ENCODE measurements at places on chromosomes 16 and 17.

- no peak for DNase-seq
These were observed 217.8 kb downstream of the CHD9NB start for GRCh38 chr16:52834736-52835465.

- no peak for DNase-seq
These were observed 400.0 kb downstream of the SOX9 start for GRCh38 chr17:72520665-72521303.

DNA sequence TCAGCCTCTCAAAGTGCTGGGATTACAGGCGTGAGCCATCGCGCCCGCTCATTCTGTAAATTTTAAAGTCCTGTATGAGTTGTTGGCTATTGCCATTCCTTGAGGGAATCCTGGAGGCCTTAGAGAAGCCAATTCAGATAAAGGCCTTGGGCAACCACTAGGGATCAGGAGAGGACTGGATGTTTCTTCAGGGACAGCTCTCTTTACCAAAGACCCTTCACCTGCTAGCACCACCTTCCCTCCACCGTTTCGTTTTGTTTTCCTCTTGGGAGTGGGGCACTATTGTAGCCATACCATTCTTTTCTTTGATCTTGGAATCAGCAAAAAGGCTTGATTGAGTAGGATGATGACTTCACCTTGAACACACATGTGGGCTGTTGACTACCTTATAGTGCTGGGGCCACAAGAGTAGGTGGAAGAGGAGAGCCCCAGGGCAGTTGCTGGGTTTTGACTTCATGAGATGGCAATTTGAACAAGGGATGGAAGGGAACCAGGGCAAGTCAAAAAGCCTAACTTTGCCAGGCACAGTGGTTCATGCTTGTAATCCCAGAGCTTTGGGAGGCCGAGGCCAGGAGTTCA, 7.0 kb upstream of the ANKRD40CL start:
- no peak for DNase-seq

DNA sequence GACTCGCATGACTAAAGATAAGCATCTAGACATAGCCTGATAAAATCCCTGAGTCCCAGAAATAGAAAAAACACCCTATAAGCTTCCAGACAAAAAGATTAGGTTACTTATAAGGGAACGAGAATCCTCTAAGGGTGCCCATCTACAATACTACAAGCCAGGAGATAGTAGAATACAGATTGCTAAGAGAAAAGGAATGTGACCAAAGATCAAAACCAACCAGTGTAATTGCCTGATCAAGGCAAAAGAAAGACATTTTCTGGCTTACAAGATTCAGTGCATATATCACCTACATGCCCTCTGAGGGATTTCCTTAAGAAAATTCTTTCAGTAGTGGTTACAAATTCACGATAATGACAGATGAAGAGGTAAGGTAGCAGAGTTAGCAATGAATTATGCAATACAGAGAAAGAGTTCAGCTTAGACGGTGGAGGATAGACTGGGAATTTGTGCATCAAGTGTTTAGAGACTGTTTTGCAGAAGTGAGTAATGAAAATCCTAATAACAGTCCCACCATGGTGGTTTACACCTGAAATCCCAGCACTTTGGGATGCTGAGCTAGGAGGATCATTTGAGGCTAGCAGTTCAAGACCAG, 35.0 kb downstream of the BCL7C start:
- DNase-seq = no peak

DNA sequence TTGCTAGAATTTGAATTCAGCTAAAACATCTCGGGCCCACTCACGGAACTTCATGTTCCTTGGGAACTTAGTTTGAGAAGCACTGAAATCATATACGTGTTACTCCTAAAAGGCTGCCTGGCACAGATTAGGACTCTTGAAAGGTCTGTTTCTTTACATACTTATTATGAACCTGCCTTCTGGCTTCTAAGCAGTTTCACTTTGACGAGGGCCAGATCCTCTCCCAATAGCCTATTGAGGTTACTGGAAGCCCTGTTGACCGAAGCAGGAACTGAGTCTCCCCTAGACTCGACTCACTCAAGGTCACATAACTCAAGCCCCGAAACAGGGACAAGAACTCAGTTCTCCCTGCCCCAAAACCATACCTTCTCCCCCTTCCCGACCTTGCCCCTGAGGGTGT, 121.9 kb upstream of the PLCG2 start:
- DNase-seq = no peak

GRCh38 chr16:57531635-57532265, 4.6 kb downstream of the CCDC102A start:
- DNase-seq = no peak

DNA sequence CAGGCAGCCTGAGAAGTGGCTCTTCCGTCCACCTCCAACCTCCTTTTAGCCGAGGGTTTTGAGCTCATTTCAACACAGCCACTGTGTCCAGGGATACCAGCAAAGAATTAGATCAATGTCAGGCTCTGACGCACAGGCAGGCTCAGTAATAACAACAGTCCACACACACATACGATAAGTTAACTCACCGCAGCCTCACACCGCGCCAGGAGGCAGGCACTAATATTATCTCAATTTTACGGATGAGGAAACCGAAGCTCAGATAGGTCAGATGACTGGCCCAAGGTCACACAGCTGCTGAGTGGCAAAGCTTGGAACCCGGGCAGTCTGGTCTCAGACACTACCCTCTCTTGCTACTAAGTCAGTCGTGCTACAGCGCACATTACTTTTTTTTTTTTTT, 22.9 kb downstream of the ABR start:
- DNase-seq = no peak

DNA sequence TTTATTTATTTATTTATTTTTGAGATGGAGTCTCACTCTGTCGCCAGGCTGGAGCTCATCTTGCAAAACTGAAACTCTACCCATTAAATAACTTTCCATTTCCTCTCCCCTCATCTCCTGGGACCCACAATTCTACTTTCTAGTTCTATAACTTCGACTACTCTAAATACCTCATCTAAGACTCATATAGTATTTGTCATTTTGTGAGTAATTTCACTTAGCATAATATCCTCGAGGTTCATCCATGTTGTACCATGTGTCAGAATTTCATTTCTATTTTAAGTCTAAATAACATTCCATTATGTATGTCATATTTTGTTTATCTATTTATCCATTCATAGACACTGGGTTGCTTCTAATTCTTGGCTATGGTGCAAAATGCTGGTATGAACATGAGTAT, 5.1 kb upstream of the NT5M start:
- no peak for DNase-seq

- no peak for DNase-seq
These were observed 1.2 kb downstream of the SNTB2 start for GRCh38 chr16:69188236-69188549.

DNA sequence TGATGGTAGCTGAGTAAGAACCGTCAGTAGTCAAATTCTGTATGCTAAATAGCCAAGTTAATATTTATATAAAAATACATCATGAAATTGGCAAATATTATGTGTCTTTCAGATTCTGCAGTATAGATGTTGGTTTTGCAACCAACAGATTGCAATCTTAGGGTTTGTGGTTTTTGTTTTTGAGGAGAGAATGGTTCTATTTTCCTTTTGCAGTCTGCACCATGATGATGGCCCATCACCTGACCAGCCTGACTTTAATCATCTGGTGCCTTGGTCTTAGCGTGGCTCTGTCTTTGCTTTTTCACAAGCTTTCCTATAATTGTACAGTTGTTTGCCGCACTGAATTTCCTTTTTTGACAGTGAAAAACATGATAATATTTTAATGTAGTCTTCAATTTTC, 50.7 kb downstream of the NUP93 start:
- DNase-seq = no peak

DNA sequence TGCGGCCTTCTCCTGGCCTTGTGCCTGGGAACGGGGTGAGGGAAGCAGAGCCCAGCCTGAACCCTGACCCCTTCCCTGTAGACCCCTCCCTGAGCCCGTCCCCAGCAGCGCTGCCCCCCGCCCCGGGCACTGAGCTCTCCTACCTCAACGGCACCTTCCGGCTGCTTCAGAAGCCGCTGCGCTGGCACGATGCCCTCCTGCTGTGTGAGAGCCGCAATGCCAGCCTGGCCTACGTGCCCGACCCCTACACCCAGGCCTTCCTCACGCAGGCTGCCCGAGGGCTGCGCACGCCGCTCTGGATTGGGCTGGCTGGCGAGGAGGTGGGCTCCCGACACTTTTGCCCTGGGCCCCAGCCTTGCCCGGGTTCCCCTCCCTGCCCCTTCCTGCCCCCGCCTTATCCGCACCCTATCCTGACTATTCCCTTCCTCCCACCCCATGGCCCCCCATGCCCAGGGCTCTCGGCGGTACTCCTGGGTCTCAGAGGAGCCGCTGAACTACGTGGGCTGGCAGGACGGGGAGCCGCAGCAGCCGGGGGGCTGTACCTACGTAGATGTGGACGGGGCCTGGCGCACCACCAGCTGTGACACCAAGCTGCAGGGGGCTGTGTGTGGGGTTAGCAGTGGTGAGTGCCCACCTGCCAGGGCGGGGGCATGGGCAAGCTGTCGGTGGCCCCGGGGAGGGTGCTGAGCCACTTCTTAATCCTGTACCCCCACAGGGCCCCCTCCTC, 62.1 kb downstream of the MRC2 start:
- no peak for DNase-seq

DNA sequence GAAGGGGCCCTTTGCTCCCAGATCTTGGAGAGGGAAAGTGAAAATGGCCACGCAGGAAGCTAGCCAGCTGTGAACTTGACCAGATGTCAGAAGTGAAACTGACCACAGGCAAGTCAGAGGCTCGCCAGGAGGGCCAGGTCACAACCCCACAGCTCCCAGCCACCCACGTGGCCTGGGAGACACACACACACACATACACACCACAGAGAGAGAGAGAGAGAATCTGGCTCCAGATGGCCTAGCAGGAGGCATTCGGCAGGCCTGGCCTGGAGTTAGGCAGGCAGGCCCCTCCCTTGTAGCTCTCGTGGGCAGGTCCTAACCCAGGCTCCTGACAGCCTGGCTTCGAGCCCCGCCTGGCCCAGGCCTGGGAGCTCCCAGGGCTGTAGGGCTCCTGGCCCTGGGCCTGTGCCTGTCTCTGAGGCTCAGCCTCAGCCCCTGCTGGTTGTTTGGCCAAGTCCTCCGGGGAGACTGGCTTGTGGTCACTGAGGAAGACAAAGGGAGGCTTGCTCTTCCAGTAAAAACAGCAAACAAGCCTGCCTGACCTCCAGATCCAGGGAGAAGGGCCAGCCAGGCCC, 20.2 kb downstream of the NGFR start:
- DNase-seq = no peak
